ENCODE measurements at places on chromosomes 13 and 19.

DNA sequence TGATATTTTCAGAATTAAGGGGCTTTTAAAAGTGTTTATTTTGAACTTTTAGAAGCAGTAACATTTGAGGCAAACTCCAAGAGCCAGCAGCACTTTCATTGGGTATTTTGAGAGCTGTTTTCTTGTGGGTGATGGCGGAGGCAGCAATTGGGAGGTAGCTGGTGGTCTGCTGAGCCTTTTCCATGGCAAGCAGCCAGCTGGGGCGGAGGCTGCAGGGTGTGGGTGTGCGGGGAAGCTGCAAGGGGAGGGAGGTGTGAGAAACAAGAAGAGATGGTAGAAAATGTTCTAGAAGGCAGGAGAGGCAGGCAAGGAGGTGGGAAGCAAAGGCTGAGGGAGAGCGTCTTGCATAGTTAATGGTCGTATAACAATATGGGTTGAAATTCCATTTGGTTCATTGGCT is 223.4 kb upstream of the HTR2A start:
- H3K27ac ChIP-seq = no peak overlapping the region
- H3K4me3 ChIP-seq = no peak overlapping the region
- no peaks in the 10 kb centered on the region for H3K36me3 ChIP-seq
- H3K4me1 ChIP-seq = no peaks in the 10 kb centered on the region
- H3K27me3 ChIP-seq = no peaks in the 10 kb centered on the region
- DNase-seq = no peak

- peaks cover 37% of the 10 kb centered on the region for H3K27me3 ChIP-seq
- no peaks in the 10 kb centered on the region for H3K36me3 ChIP-seq
- peak overlapping the region; percentile 1 for H3K4me3 ChIP-seq
- no peak overlapping the region for H3K27ac ChIP-seq
Measured at GRCh38 chr13:48586591-48587103, 53.8 kb upstream of the RCBTB2 start.

- no peak overlapping the region for H3K27ac ChIP-seq
- peaks cover 7% of the 10 kb centered on the region for H3K36me3 ChIP-seq
- no peaks in the 10 kb centered on the region for H3K4me1 ChIP-seq
- no peaks in the 10 kb centered on the region for H3K27me3 ChIP-seq
- no peak for DNase-seq
- no peak overlapping the region for H3K4me3 ChIP-seq
Measured at GRCh38 chr13:47822036-47822435, 179.0 kb downstream of the SUCLA2 start.

DNA sequence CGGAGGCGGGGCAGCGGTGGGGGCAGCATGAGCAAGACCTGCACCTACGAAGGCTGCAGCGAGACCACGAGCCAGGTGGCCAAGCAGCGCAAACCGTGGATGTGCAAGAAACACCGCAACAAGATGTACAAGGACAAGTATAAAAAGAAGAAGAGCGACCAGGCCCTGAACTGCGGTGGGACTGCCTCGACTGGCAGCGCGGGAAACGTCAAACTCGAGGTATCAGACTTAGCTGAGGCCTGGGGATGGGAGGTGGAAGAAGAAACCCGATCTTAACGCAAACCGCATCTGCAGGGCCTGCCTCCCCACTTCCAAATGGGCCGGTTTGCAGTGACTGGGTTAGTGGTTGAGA is 693 bp downstream of the RFXAP start:
- H3K4me3 ChIP-seq = peak overlapping the region; percentile 93
- peaks cover under 1% of the 10 kb centered on the region for H3K27me3 ChIP-seq
- H3K36me3 ChIP-seq = peaks cover 7% of the 10 kb centered on the region
- no peak for DNase-seq
- peak overlapping the region; percentile 90 for H3K27ac ChIP-seq

GRCh38 chr13:100388923-100389322 is 199.7 kb downstream of the GGACT start:
- H3K27ac ChIP-seq = no peak overlapping the region
- no peak for DNase-seq
- peaks cover 7% of the 10 kb centered on the region for H3K36me3 ChIP-seq
- H3K4me1 ChIP-seq = peaks cover 5% of the 10 kb centered on the region
- no peak overlapping the region for H3K4me3 ChIP-seq
- H3K27me3 ChIP-seq = no peaks in the 10 kb centered on the region

DNA sequence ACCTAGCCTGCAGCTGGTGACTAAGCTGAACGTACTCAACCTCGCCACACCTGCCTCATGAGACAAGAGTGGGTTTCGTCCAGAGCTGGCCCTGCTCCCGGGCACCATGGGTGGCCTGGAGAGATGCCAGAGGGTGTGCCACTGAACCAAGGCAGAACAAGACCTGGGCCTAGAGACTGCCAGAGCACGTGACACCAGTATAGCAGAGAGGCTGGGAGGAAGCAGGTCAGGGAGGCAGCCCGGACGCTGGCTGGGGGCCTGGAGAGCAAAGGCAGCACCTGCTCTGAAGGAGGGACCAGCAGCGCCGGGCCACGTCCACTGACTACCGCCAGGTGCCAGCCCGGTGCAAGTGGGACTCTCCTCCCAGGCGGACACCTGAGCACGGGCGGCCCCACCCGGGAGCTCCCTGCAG is 7.3 kb upstream of the C13orf46 start:
- H3K36me3 ChIP-seq = peaks cover 63% of the 10 kb centered on the region
- H3K4me1 ChIP-seq = no peaks in the 10 kb centered on the region
- H3K27ac ChIP-seq = no peak overlapping the region
- no peak overlapping the region for H3K4me3 ChIP-seq

DNA sequence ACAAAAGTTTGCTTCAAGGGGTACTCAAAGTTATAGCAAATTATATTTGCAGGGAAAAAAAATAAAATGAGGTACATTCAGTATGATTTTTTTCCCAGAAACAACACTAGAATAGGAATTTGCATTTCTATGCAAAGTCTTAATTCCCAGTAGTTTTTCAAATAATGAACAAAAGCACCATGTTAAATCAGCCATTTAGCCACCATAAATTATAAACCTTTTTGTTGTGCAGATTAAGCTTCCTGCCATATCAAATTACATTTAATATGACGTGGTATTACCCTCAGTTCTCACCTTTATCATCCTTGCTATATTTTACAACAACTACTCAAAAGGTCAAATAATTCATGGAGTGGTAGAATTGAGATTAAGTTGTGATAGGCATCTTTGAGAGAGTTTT is 136.6 kb upstream of the FRY start:
- H3K27me3 ChIP-seq = no peaks in the 10 kb centered on the region
- DNase-seq = no peak
- H3K4me3 ChIP-seq = no peak overlapping the region
- no peak overlapping the region for H3K27ac ChIP-seq
- no peaks in the 10 kb centered on the region for H3K36me3 ChIP-seq
- peaks cover 18% of the 10 kb centered on the region for H3K4me1 ChIP-seq

DNA sequence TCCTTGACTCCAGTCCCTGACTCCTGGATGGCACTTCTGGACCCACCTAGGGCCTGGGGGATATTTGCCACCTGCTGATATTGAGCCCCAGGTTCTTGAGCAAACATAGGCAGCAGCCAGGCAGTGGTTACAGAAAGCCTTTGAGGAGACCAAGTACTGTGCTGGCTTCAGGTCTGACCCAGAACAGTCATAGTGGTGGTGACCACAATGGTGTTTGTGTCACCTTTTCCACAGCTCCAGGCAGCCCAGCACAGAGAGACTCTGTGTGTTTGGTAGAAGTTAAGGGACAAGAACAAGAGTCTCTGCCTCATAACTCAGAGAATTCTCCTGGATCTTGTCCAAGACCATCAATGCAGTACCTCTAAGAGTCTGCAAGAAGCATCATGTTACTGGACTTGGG is 14.6 kb upstream of the CLC start:
- H3K27me3 ChIP-seq = peaks cover 19% of the 10 kb centered on the region
- no peaks in the 10 kb centered on the region for H3K4me1 ChIP-seq
- H3K4me3 ChIP-seq = no peak overlapping the region
- H3K36me3 ChIP-seq = no peaks in the 10 kb centered on the region
- no peak overlapping the region for H3K27ac ChIP-seq

GRCh38 chr19:13097033-13097462 is 5.6 kb downstream of the LYL1 start:
- DNase-seq = no peak
- H3K36me3 ChIP-seq = peaks cover 21% of the 10 kb centered on the region
- peak overlapping the region; percentile 88 for H3K4me3 ChIP-seq
- H3K4me1 ChIP-seq = peaks cover 66% of the 10 kb centered on the region
- H3K27me3 ChIP-seq = no peaks in the 10 kb centered on the region

- no peak overlapping the region for H3K27ac ChIP-seq
- H3K4me1 ChIP-seq = peaks cover 20% of the 10 kb centered on the region
- peak overlapping the region; percentile 83 for H3K4me3 ChIP-seq
- peaks cover 53% of the 10 kb centered on the region for H3K27me3 ChIP-seq
- H3K36me3 ChIP-seq = no peaks in the 10 kb centered on the region
- no peak for DNase-seq
Measured at GRCh38 chr19:31350693-31351055, 1.4 kb upstream of the TSHZ3 start.

GRCh38 chr13:30340331-30341250 is 33.2 kb upstream of the KATNAL1 start:
- no peaks in the 10 kb centered on the region for H3K27me3 ChIP-seq
- H3K4me1 ChIP-seq = peaks cover 13% of the 10 kb centered on the region
- DNase-seq = no peak
- no peak overlapping the region for H3K4me3 ChIP-seq
- H3K36me3 ChIP-seq = peaks cover 25% of the 10 kb centered on the region
- no peak overlapping the region for H3K27ac ChIP-seq

DNA sequence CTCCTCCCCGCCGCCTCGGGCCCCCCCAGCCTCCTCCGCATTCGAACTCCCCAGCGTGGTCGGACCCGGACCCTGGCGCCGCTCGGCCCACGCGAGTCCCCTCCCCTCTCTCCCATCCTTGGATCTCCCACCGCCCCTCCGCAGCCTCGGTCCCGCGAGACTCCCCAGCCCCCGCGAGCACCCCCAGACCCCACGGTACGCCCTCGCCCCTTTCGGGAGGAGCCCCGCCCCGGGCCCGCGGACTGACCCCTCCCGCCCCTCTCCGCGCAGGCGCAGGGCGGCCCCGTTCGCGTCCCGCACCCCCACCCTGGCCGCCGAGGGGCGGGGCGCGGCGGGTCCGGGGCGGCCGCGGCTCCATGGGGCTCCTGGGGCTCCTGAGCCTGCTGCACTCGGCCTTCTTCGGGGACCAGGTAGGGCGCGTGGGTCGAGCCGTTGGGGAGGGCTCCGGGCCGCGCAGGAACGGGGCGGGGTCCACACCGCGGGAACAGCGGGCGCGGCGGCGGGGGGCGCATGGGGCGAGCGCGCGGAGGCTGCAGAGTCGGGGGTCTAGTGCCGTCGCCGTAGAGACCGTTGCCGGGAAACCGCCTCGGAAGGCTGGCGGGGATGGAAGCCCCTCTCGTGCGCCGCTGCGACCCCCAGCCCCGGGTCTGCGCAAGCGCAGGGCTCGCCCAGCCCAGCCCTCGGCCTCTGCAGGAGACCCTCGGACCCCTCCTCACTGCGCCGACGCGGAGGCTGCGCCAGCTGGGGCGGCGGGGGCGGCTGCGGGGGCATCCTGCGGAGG is 3.8 kb upstream of the APC2 start:
- H3K4me3 ChIP-seq = no peak overlapping the region
- H3K27me3 ChIP-seq = peaks cover 29% of the 10 kb centered on the region
- DNase-seq = peak; percentile 21
- H3K36me3 ChIP-seq = peaks cover 18% of the 10 kb centered on the region
- peaks cover 30% of the 10 kb centered on the region for H3K4me1 ChIP-seq
- H3K27ac ChIP-seq = no peak overlapping the region

- no peak for DNase-seq
- H3K36me3 ChIP-seq = no peaks in the 10 kb centered on the region
- no peak overlapping the region for H3K27ac ChIP-seq
- no peak overlapping the region for H3K4me3 ChIP-seq
- H3K4me1 ChIP-seq = no peaks in the 10 kb centered on the region
Measured at GRCh38 chr13:106525865-106526264, 9.6 kb downstream of the EFNB2 start.

DNA sequence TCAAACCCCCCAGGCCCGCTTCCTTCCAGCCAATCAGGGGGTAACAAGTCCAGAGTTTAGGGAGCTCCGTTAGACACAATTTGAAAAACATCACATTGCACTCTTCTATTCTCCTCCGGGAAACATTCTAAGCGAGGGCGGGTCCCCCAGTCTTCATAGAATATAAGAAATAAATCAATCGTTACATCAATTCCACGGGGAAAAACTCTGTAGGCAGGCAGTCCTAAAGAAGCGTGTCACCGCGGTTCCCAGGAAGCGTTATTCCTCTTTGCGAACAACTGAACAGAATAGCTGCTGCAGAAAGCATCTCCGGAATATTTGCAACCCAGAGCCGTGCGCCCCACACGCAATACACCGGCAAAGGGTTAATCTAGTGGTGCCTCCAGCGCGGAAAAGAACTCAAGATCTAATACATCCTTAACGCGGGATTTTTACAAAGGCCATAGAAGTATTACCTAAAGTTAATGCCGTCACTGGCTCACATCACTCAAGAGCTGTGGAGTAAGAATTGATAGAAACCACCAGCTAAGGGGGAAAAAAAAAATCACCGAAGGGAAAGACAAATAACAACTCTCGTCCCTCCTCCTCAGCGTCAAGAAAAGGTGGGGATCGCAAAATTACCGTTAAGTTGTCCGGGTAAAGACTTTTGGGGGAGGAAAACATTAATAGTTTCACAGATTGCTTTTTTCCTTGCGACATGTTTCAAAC is 65.1 kb downstream of the KCNRG start:
- no peaks in the 10 kb centered on the region for H3K27me3 ChIP-seq
- H3K4me1 ChIP-seq = peaks cover 65% of the 10 kb centered on the region
- peaks cover 34% of the 10 kb centered on the region for H3K36me3 ChIP-seq
- peak overlapping the region; percentile 100 for H3K27ac ChIP-seq

GRCh38 chr19:47309608-47310007 is at the start of gene C5AR1:
Gene C5AR1 (plus strand): TSS chr19:47309861. CDS start chr19:47309896, 35 bp downstream.
- H3K4me3 ChIP-seq = no peak within 1 kb of the TSS
- no peak for DNase-seq
- H3K27ac ChIP-seq = no peak within 1 kb of the TSS

DNA sequence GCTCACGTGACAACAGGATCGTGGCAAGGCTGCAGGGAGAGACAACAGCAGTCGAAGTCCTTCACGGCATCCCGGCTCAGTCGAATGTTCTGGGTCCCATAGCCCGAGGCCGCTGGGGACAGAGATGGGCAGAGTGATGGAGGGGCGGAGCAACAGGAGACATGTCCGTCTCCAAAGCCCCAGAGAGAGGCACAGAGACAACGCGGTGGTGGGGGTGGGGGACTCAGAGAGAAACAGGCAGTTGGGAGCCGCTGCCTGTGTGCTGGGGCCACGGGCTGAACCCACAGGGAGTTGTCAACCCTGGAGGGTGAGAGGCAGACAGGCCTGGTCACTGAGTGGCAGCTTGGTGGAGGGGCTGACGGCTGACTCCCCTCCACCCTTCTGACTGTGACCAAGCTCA is 20.4 kb downstream of the NOSIP start:
- peaks cover 37% of the 10 kb centered on the region for H3K4me1 ChIP-seq
- DNase-seq = no peak
- H3K27ac ChIP-seq = no peak overlapping the region

GRCh38 chr13:41053384-41053826 is 7.9 kb upstream of the WBP4 start:
- H3K36me3 ChIP-seq = no peaks in the 10 kb centered on the region
- H3K27ac ChIP-seq = peak overlapping the region; percentile 80
- DNase-seq = no peak
- peaks cover 56% of the 10 kb centered on the region for H3K4me1 ChIP-seq

DNA sequence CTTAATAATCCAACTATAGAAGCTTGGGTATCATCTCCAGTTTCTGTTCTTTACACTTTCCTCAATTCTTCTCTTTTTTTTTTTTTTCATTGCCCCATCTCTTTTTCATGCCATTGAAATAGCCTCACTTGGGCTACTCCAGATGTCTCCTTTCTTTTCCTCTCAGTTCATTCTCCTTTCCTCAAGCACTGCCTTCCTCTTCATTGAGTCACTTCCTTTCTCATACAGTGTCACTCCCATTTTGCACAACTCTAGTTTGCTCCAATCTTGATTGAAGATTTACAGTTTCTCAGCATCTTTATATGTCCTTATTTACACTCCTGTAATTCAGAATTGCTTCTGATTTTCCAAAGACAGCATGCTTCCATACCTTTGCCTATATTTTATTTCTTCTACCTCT is 61.3 kb downstream of the IPO5 start:
- no peak overlapping the region for H3K4me3 ChIP-seq
- no peak for DNase-seq
- peaks cover 87% of the 10 kb centered on the region for H3K36me3 ChIP-seq
- no peak overlapping the region for H3K27ac ChIP-seq
- H3K27me3 ChIP-seq = no peaks in the 10 kb centered on the region
